ENCODE measurements at places on chromosomes 4 and X.

DNA sequence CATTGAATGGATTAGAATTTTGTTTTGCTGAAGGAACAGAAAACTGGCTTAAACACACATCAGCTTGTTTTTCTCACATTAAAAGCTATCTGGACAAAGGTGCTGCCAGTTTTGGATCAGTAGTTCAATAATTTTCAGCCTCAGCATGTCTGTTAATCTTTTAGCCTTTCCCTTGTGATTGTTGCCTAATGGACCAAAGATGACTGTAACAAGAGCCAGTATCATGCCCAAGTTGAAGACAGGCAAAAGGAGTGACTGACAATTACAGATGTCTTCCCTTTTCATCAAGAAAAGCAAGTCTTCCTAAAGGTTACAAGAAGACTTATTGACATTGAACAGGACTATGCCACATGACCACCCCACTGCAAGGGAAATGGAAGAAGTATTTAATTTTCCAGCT lies 419.7 kb downstream of the MAPK10 start:
- no peak for DNase-seq

DNA sequence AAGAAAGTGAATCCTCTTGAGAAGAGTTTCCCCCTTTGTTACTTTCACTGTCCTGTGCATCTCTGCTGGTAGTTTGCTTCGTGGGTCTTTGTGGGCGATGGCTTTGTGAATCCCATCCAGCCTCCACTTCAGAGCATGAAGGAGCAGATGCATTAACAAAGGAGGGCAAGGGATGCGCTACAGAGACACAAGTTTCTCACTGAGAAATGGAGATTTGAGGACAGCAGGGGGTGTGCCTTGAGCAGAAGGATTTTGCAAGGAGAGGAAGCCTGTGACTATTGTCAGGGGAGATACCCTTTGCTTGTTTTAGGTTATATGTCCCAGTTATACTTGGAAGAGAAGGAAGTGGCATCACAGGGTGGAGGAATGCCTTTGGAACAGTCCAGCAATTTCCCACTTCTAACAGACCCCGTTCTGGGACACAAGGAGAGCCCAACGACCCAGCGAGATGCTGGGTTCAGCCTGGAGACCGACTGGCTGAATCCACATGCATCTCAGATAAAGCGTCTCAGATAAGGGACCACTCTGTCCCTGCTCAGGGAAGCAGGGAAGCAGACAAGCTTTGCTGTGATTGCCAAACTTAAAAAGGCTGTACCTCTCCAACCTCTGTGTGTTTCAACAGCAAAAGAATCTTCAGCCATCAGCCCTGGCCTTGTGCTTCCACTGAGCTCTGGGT lies 314.6 kb upstream of the GATB start:
- no peak for DNase-seq

DNA sequence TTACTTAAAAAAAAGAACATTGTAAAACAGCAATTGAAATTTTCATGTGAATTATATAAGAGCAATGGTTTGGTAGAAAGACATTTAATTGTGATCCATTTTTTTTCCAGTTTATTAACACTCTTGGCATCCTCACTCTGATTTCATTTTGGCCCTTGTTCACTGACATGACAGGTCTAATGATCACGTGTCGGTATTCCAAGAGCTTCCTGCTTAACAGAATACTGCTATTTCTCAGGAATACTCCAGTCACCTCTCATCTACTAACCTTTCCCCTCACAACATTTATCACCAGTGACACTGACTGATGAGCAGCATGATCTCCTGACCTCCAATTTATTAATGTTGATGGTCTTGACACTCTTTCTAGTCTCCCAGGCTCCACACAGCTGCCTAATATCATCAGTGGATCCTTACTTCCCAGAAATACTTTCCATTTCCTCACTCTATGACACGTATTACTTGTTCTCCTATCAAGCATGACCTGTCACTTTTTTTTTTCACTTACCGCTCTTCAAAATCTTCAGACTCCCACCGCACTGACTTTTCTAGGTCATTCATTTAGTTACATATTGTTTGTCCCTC lies 847.8 kb upstream of the SLIT2 start:
- DNase-seq, result no peak

DNA sequence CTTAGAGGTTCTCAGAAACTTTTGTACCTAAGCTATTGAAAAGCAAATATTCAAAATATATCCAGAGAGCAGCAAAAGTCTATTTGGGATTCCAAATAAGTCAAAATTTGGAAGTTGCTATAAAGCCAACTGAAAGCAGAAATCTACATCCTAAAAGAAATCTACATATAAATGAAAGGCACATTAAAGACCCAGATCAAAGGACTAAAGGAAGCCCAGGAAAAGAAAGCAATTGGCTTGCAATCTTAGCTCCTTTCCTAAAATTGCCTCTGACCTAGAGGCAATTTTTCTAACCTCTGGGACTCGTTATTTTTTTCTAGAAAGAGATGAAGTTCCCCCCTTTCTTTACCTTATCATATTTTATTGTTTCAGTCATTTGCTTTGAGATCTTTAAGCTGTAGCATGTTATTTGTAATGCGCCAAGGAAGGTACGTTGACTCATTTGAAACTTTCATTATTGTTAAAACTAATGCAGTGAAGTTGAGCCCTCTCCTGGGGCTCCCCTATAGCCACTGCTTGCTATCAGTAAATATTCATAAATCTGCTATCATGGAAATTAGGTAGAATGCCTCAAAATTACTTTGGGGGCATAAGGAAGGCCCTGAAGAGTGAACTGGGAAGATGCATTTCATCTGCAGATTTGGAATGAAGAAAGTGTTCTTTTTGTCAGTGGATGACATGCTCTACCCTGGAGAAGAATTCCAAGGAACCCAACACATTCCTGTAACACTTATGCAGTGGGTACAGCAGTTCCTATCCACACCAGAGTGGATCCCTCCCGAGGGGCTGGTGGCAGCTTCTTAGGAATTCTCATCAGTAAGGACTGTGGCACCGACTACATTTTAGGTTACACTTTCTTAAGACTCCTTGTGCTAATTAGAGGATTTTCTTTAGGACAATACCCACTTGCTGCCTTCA lies 177.8 kb upstream of the IGFBP7 start:
- no peak for DNase-seq

- DNase-seq, result no peak
Measured at GRCh38 chrX:55754861-55755294, 37.3 kb downstream of the RRAGB start.

DNA sequence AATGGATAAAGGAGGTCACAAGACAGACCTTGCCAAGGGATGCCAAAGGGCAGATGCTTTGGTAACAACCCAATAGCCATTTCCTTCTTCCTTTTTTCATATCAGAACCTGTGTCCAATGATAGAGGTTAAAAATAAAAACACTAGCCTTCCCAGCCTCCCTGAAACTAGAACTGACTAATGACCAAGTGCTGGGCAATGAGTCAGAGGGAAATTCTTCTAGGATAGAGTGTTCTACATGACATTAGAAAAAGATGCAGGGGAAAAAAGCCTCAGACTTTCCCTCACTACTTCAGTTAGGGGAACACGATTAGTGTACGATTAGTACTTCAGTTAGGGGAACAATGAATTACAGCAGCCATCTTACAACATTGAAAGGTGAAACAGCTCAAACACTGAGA lies 29.3 kb upstream of the FAM47C start:
- DNase-seq, result no peak

- no peak for DNase-seq
Measured at GRCh38 chrX:135737366-135738071, 24.1 kb downstream of the CT45A1 start.

DNA sequence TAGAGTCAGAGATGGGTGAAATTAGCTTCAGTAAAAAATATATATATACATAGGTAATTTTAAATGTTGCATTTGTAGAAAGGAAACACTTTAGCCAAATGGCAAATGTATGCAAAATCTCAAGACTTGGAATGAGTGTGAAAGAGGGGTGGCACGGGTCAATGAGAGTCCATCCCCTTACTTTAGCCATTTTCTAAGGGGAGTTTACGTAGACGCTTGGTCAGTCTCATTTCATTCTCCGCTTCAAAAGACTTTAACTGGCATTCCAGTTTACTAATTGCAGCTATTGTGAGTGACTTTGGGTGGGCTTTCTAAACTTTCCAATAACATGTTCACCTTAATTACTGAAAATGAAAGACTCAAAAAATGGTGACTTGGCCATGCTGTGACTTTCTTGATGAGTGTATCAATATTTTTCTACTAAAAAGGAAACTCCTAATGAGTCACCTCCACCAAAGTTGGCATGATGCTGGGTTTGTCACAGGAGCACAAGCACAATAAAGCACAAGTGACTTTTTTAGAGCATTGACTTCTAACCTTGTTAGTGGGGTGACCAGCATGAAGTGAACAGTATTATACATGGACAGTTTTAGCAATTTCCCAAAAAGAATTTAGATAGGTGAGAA lies 356.0 kb upstream of the RASGEF1B start:
- no peak for DNase-seq

DNA sequence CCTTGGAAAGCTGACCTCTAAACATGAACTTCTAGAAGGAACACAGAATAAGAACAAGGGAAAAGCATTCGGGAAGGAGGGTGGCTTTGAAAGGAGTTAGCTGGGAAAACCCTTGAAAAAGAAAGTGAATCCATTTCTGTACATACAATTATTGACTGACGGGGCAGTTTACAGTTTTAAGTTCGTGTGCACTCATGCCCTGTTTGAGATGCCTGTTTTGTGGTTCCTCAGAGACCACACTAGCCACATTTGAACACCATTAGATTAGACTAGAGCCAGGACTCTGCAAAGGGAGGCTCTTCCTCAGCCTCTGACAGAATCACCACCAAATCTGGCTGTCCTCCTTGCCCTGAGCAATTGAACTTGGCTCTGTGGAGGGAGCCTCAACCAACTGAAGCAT lies 158.3 kb downstream of the PALLD start:
- DNase-seq, result no peak

DNA sequence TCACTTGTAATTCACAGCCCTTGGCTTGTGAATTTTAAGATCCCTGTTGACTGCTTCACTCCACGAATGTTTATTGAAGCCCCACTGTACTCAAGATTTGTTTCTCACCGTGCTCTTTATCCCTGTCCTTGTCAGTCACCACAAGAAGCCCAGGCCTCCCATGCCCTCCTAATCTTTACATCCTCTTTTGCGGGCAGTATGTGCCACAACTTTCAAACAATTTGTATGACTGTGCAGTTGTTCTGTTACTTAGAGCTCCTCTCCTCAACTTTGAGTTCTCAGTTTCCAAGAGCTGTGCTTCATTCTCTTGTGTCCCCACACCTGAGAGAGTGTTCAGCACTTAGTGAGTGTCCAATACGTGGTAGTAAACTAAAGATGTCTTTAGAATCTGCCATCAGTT lies 467.7 kb downstream of the NKX6-1 start:
- DNase-seq, result no peak

DNA sequence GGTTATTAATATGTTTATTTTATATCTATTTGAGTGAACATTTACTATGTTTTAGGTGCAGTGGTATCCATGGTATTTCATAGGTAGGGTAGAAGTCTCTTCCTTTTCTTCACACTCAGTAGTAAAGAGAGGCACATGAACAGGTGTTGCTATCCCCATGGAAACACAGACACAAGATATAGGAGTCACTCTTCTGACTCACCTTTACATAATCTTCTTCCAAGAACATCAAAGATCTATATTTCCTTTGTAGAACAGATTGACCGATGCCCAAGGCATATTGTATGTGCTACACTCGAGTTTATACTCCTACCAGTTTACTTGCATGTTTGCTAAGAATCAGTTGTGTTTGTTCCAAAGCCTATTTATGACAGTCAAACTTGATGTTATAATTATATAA lies 1997.4 kb downstream of the C4orf33 start:
- no peak for DNase-seq

- DNase-seq, result no peak
Measured at GRCh38 chrX:78140206-78140605, 756 bp upstream of the TAF9B start.

DNA sequence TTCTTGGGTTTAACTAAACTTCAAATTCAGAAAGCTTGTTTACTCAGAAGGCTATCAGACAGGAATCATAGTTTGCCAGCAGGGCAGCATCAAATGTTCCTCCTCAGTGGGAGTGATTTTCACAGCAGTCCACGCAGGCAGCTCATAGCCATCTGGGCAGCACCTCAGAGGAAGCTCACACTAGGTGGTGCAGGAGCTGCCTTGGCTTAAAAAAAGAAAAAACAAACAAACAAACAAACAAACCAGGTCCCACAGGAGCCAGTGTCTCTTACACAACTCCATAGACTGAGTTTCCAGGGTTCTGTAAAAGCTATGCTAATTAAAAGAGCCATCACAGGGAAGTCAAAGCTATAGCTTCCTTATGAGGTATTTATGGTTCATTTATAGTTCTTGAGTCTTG lies 10.5 kb upstream of the KLHL5 start:
- DNase-seq, result no peak

DNA sequence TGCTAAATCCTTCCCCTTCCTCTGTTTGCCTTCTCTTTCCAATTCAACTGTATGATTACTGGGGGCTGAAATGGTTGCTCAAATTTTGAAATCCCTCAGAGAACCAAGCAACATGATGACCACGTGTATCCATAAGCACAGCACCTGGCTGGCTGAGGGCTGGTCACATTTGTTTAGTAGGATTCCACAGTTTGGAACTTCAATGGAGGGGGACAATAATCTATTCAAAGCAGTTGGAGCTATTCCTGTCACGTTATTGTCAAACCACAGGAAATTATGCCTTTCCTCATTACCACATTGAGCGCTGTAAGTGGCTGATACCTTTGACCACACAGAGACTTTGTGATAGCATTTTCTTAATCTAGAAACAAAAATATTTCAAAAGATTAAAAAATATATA lies 7.0 kb downstream of the TMSB4X start:
- DNase-seq, result no peak

DNA sequence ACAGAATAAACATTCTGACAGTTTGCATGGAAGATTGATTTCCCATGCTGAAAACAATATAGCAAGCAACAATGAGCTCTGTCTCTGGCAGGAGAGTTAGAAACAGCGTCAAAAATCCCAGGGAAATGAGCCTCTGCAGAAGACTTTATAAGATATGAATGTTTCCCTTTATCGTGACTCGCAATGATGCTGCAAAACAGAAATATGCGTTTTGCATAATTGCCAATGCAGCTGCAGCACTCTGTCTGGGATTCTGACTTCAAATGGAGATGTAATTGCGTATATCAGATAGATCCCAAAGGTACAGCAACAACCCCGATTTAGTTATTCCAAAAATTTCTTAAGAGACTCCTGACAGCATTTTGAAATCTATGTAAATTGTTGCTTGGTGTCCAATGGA lies 702.4 kb upstream of the EPHA5 start:
- DNase-seq, result no peak

GRCh38 chr4:173145131-173145530 lies 23.5 kb upstream of the GALNT7 start:
- DNase-seq, result no peak

DNA sequence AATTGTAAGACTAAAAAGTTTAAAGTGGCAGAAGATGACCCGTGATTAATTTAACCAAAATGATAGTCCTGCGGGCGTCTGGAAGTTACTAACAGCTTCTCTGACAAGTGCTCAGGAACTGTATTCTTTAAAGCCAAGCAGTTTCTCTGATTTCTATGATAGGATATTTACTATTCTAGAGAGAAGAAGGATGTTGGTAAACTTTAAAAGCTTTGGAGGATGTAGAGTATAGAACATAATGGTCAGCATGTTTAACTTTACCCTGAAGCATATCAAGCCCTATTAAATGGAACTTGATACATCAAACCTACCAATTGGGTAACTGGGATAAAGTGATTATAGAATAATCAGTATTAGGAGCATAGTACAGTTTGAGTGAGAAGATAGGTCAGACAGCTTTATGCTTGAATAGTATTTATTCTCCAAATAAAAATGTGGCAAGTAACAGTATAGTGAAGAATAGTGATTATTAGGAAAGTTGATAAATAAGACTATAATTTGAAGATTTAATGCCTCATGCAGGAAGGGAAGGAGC lies 1.8 kb downstream of the STIM2 start:
- no peak for DNase-seq

GRCh38 chr4:27272217-27272616 lies 411.6 kb downstream of the STIM2 start:
- DNase-seq, result no peak

All from activated gamma-delta T cell treated with anti-CD3 and anti-CD28 coated beads, Interleukin-2, amount 50 U/mL, for 16 hours (primary cell).